GM23338 (cell line): ENCODE measurements at places on chromosomes 6 and 20. TPM values are rescaled to one million over a fixed set of nuclear protein-coding genes. Genes with fewer than 3 reads are reported as not detected.

- DNase-seq: no peak
Measured at GRCh38 chr6:157017861-157018260, 240.7 kb downstream of the ARID1B start.

GRCh38 chr6:148250975-148251685, 91.5 kb upstream of the SASH1 start:
- peak; percentile 54 for DNase-seq

- DNase-seq: no peak
Measured at GRCh38 chr6:9657994-9658393, 756.9 kb downstream of the TFAP2A start.

GRCh38 chr6:29653452-29654038, 3.3 kb upstream of the MOG start:
- DNase-seq: peak; percentile 94

GRCh38 chr6:162999575-163000285, 272.0 kb downstream of the PACRG start:
- DNase-seq: no peak

DNA sequence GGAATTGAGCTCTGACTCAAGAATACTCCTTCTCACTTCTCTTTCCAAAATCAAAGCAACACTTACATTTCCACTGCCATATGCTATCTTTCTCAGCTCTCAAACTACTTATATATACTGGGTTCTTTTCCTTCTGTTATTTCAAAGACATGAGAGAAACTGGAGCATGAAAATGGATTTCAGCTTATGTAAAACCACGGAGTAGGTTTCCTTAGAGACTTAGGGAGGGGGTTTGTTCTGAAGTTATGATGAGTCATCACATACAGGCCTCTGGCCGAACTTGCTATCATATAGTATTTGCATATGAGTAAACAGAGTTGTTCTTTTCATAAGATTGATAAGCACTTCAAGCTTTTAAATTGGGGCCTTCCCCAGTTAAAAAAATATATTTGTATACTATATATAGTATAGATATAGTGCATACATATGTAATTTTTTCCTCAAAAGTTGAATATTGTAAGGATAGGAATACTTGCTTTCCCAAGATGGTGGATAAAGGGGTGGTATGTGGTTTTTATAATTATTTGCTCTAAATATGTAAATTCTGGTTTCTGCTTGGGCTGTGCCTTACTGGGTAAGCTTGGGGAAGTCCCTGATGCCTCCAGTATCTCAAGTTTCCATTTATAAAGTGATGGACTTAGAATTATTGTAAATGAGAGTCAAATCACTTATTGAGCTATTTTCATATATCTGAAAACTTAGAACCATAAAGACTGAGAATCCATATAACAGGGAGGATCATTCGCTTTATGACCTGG, 273.9 kb downstream of the RFPL4B start:
- no peak for DNase-seq

SALL4 gene
- total RNA-seq: 218 and 227 TPM in 2 replicates

DNA sequence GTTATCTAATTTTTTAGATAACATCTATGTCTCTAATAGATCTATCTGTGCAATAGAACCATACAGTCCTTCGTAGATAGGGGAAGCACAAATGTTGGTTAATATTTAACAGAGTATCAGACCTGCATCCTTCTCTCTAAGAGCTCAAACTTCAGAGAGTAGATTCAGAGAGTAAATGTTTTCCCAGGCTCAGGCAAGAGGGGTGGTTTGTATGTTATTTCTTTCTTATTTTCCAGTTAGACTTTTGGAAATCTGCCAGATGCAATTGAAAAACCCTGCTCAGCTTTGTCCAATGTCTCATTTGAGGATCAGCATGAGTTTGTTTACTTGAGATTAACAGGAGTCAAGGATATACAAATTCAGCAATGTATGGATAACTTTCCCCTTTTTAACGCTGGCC, 361.9 kb downstream of the BCKDHB start:
- DNase-seq: no peak

- DNase-seq: no peak
Measured at GRCh38 chr20:40359131-40359912, 329.7 kb downstream of the MAFB start.
